ENCODE measurements at places on chromosomes 12 and 14.

GRCh38 chr14:97978341-97978740 is 1181.2 kb downstream of the VRK1 start:
- DNase-seq: peak; percentile 86

- DNase-seq: no peak
Observed at GRCh38 chr12:48767047-48767446, 21.8 kb downstream of the ADCY6 start.

DNA sequence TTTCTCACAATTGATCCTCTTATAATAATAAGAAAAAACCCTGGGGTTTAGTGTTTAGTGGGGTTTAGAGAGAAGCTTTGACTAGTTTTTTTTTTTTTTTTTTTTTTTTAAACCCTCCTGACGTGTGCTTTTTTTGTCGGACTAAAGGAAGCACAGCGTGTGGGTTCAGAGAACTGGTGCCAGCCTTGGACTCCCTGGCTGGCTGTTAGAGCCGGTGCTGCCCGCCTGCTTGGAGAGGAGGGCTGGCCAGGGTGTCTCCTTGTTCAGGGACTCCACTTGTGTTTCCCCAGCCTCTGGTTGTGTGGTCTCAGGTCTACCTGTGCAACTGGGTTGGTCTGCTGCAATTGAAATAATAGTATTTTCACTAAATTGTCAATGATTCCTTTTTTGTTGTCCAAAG is 54.1 kb upstream of the ASPG start:
- DNase-seq: no peak

DNA sequence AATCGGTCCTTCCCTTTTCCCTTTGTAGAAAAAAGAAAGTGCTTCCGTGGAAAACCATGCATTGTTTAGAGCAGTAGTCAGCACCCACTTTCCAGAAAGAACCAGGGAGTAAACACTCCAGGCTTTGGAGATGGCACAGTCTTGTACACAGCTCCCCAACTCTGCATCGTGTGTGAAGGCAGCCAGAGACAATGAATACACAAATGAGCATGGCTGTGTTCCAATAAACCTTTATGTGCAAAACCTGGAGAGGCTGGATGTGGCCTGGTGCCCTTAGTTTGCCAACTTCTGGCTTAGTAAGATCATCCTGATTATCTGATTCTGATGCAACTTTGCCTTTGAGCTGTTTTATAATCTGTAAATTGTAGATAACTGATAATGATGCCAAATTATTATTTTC is 463.4 kb upstream of the TMEM132C start:
- DNase-seq: no peak

All from NCI-H2107 (cell line).